NCI-H1105 treated with DMSO at 0.1 percent for 48 hours (cell line): ENCODE measurements at places on chromosomes 7 and 10.
A peak's percentile ranks its signal among the peaks of the same experiment; 100 is the strongest.

DNA sequence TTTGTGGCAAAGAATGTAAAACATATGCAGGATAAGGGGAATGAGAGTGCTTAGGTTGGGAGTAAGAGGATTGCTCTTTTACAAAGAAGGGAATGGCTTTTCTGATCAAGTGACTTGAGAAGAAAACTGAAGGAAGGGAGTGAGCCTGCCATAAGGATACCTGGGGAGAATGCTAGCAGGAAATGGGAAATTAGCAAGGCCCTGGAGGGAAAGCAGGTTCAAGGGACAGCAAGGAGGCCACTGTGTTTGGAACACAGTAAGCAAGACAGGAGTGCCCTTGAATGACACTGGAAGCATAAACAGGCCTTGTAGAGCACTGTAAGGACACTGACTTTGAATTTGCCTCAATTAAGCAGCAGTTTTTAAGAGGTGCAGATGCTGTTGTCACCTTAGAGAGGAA is 1069.9 kb downstream of the DNAJB9 start:
- no peak for DNase-seq

DNA sequence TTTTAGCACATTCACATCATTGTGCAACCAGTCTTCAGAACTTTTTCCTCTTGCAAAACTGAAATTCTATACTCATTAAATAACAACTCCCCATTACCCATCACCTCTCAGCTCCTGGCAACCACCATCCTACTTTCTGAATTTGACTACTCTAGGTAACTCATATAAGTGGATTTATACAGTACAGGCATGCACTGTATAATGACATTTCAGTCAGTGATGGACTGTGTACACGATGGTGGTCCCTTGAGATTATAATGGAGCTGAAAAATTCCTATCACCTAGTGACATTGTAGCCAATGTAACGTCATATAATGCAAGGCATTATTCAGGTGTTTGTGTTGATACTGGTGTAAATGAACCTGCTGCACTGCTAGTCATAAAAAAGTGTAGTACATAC is 60.1 kb downstream of the BTRC start:
- no peak for DNase-seq

- DNase-seq: no peak
Observed at GRCh38 chr7:112959276-112959675, 127.4 kb downstream of the GPR85 start.

GRCh38 chr7:110413038-110413437 is 677.9 kb upstream of the LRRN3 start:
- DNase-seq: no peak

GRCh38 chr7:88200789-88201188 is 19.0 kb downstream of the SRI start:
- DNase-seq: peak; percentile 97

DNA sequence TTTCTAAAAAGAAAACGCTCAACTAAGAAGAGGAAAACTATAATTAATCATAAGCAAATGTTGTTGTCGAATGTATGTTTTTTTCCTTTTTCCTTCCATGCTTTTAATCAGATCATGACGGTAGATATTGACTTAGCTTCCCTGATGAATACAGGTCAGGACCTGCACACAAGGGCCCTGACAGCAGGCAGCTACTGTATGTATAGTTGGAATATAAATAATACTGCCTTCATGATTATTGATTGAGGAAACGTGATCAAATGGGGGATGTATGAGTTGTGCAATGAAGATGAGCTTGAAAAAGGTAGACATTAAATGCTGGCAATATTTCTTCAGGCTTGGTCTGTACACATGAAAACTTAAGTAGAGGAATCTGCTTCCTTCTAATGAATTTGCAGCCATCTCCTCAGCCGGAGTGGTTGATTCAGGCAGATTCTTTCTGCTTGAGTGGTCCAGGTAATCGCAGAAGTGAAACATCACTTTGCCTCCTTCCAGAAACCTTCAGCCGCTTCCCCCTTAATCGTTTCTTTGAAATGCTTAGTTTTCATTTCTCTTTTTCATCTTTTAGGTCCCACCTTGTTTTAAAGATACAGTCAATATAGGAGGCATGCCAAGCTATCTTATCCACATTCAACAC is 656.5 kb downstream of the SDK1 start:
- DNase-seq: no peak

DNA sequence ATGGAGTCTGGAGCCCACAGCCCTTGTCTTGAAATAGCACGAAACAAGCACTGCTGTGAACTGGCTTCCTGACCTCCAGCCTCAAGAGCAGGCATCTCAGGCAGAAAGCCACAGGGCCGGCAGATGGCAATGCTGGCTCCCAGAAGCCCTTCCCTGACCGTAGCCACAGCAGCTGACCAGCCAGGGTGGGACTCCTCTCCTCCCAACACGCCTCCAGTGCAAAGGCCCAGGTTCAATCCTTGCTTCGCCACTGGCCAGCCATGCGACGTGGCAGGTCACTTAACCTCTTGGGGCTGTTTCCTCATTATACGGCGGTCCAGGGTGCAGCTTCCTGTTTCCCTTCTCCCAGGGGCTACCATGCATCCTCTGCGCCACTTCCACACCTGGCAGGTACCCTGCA is 12.8 kb downstream of the PRKAG2 start:
- DNase-seq: no peak

DNA sequence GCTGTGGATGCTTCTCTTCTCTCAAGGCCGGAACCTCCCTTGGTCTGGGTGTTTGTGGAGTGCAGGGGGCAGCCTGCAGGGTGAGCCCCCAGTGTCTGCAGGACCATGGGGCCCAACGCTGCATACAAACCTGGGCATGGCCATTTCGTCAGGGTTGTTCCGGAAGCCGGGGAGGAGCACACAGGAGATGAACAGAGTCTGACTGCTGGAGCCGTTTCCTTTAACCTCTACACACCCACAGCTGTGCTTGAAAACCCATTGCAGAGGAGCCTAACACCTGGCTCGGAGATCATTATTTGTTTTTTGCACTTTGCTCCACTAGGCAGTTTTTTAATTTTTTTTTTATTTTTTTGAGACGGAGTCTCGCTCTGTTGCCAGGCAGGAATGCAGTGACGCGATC is 167.6 kb upstream of the INSYN2A start:
- DNase-seq: no peak

GRCh38 chr10:11757454-11757820 is 15.3 kb downstream of the ECHDC3 start:
- DNase-seq: peak; percentile 87

DNA sequence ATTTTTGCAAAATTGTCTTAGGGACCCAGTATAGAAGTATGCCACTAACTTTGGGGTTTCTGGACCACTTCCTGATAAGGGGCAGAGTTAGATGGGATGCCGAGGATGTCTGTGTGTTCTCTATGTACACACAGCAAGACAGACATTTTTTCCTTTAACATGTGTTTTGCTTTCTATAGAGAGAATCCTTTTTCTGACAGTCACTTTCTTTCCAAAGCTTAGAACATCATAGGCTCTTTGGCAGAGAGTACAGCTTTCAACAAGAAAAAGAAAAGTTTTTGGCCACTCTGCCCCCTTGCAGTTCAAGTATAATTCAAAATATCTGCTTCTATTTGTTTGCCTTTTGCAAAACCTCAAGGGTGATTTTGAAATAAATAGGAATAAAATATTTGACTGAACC is 44.1 kb downstream of the PAPSS2 start:
- no peak for DNase-seq
